ENCODE measurements at places on chromosomes 3 and 15.

DNA sequence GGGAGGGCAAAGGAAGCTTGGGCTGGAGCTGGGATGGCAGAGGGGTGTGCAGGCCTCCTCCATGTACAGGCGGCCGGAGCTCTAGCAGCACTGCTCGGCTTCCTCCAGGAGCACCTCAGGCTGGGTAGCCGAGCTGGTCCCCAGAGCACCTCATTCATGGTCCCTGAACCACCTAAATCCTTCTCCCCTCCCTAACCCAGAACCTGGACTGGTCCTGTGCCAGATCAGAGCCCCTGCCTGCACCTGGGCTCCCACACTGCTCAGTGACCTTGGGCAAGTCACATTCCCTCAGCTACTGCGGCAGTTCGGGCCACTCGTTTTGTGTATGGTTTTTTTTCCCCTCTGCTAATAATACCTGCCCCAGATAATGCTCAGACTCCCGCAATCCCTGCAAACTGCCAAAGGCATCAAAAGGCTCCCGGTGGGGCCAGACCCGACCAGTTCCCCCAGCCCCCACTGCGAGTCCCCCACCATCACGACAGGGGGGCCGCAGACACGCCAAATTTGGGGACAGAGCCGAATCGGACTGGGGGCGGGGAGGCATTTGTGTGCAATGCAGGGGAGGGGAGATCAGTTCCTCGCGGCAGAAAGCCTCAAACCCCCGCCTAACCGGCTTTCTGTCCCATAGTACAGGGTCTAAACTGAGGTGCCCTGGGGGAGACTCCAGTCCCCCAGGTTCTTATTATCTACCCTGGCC, 1.3 kb downstream of the SEMA7A start:
- DNase-seq = no peak

GRCh38 chr3:100113723-100114412, 433 bp downstream of the FILIP1L start:
- no peak for DNase-seq

GRCh38 chr3:32414522-32415202, 23.0 kb downstream of the CMTM7 start:
- DNase-seq = no peak

GRCh38 chr3:108757404-108757982, at the start of gene RETNLB:
Gene RETNLB, minus strand, starts transcription at chr3:108757410. Its CDS starts 225 bp downstream, at chr3:108757185.
- peak; percentile 24 for DNase-seq

DNA sequence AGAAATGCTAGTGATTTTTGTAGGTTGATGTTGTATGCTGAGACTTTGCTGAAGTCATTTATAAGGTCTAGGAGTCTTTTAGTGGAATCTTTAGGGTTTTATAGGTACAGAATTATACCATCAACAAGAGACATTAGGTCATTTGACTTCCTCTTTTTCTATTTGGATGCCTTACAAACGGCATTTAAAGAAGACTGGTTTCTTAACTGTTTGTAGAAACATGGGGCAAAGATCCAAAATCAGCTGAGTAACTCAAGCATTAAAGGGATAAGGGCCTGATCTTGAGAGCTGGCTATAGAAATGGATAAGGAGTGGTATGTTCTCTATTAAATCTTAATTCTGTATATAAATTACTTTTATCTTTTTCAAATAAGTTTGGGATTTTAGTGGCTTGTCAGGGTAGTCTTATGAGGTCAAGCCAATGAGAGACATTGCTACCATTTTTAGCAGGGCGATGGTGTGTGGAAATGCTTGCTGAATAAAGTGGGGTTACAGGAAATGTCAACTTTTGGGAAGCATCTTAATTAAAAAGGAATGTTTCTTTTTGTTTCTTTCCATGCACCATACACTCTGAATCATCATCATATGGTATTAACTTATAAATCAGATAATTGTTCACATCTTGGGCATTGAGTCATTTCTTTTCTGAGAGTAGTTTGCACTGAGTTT, 197.7 kb upstream of the GBE1 start:
- no peak for DNase-seq

- DNase-seq = no peak
Measured at GRCh38 chr3:84877092-84877491, 81.7 kb upstream of the CADM2 start.

DNA sequence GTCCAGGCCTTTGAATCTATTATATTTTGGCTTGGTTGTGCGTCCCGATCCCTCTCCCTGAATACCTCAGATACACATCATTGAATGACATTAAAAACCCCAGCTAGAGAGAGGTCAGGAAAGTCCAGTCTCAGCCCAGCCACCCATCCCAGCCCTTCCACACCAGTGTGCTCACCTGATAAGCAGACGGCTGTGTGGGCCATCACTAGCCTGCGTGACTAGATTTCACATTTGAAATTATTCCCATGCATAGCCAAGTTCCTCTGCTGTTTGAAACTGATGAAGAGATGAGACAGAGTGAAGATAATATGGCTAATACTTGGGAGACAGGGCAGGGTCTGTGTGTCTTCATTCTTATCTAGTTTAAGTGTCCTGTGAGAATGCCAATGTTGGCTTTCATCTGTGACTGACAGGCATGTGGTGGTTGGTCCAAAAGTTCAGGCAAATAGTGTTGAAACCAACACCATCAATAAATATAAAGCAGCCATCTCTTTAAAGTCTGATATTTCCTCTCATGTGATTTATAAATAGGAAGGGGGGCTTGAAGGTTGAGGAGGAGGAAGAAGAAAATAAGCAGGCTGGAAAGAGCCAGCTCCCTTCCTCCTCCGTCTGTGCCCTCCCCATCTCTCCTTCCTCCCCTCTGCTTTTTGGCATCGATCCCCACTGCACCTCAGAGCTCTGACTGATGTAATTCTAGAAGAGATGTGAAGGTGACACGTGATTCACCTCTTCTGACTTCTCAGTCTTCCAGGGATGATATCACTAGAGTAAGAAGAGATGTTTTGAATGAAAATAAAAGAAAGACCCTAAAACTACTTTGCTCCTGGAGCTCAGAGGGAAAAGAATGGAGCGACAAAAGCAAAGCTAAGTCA, 5.1 kb downstream of the FAM43A start:
- no peak for DNase-seq

GRCh38 chr15:77034695-77035489, 36.0 kb downstream of the TSPAN3 start:
- peak; percentile 68 for DNase-seq

DNA sequence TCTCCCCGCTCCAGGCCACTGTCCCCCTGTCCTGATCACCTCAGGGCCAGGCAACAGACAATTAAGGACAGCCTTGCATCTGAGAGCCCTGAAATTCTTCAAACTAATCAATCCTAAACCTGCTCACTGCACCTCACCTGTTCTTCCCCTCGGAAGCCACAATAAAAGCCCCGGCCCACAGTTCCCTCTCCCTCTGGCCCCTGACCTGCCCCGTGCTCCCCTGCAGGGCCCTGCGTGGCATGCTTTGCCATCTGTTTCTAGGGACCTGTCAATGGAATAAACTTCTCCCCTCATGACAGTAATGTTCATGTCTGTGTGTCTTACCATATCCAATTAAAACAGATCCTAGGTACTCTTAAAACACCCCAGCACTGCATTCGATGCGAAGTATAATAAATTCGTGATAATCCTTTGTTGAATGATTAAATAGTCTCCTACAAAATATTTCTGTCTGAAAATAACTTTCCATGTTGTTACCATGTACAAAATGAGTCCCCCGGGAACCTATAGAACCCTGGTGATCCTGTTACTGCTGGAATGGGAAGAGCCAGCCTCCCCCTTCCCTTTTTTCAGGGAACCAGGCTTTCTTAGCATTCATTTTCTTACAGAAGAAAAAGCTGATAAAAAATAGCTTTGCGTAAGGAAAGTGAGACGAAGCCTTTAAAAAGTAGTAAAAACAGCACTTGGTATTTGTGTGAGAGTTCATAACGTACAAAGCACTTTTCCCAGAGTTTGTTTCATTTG, 59.0 kb downstream of the ABTB1 start:
- no peak for DNase-seq

DNA sequence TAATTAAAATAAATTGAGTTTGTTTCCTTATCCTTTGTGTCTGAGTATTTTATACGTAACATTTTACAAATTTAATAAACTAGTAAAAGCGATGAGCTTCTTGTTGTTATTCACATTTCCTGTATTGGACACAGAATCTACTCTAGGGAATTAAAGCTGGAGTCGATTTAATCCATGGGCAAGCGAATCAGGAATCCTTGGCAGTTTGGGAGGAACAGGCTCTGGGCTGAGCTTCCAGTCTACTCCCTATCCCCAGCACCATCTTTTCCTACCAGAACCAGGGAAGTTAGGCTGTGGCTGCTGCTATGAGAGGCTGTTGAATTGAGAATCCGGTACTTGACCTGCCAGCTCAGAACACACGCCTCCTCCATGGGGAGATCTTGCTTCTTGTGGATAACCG, 437.3 kb upstream of the TPM1 start:
- DNase-seq = no peak

DNA sequence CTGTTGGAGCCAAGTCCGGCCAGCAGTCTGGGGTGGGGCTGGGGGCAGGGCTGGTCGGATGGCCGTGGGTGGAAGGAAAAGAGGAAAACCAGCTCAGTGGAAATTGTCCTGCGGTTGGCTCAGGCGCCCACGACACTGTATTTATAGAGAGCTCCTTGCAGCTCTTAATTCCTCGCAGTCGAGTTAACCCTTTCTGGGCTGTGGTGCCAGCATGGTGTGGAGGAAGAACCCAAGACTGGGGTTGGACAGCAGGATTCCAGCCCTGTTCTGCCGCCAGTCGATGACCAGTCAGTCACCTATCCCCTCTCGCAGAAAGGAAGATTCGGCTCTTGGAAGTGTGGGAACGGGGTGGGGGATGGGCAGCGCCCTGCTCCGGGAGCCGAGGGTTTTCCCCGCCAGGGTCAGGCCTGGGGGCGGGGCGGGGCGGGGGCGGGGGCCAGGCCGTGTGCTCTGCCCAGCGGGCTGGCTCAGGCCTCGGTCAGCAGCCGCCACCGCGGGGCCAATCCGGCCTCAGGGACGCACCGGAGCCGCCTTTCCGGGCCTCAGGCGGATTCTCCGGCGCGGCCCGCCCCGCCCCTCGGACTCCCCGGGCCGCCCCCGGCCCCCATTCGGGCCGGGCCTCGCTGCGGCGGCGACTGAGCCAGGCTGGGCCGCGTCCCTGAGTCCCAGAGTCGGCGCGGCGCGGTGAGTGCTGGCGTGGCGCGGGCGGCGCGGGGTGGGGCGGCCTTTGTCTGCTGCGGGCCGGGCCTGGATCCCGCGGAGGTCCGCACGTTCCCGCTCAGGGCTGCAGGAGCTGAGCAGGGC, at the start of gene CD276:
CD276 (plus strand) TSS at position 607 of the 804 bp plus-strand sequence. CDS start 15,257 bp downstream, outside the sequence.
- DNase-seq = peak; percentile 76

DNA sequence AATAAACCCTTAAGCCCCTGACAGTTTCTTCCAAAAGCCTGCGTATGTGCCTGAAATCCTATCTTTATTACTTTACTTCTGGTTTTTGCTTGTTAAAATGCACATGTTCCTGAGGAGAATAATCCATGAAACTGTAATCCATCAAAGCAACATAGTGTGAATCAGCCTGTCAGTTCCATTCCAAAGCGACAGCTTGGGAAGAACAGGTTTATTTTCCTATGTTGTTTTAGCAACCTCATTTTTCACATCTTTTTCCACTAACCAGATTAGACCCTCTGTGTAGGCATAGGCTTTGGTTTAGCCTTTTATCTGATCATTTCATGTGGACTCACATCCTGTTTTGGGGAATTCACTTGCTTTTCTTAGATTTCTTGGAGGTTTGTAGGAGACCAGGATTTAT, 988.0 kb downstream of the SQOR start:
- DNase-seq = no peak

DNA sequence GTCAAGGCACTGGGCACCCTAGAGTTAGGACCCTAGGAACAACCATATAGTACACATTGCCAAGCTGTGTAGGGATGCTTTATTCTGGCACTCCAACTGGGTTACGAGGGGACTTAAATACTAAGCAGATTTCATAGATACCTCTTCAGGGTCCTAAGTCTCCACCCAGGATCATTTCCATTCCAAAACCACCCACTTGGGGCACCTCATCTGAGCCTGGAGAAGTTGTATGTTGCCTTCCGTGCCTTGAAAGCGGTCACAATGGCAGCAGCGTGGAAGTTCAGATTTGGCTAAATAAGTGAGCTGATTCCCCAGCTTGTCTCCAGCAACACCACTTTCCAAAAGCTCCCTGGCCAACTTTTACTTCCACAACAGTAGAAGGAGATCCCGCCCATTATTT, 4.6 kb downstream of the TMEM202 start:
- DNase-seq = no peak

DNA sequence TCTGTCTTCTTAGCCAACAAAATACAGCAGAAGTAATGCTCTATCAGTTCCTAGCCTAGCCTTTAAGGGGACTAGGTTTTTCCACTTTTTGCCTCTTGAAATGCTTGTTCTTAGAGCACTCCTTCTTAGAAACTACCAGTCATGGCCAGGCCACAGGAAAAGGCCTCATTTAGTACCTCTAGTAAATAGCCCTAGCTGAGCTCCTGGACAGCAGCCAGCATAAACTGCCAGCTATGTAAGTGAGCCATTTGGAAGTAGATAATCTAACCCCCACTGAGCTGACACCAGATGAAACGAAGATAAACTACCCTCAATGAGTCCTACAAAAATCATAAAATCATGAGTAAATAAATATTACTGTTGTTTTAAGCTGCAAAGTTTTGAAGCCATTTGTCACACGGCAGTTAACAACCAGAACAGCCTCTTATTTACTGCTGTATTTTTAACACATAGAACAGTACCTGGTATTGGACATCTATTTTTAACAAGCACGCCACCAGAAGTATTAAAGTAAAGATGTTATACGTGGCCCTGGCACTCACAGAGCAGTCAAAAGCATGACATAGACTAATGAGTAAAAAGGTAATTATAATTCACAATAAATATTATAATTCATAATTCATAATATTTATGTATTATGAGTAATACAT, 12.0 kb downstream of the TBC1D5 start:
- peak; percentile 59 for DNase-seq

- DNase-seq = peak; percentile 59
Measured at GRCh38 chr3:168040607-168041208, 55.0 kb downstream of the GOLIM4 start.

GRCh38 chr3:31452495-31453106, 80.1 kb upstream of the STT3B start:
- no peak for DNase-seq

- no peak for DNase-seq
Measured at GRCh38 chr3:107855710-107856109, 235.1 kb downstream of the CD47 start.

DNA sequence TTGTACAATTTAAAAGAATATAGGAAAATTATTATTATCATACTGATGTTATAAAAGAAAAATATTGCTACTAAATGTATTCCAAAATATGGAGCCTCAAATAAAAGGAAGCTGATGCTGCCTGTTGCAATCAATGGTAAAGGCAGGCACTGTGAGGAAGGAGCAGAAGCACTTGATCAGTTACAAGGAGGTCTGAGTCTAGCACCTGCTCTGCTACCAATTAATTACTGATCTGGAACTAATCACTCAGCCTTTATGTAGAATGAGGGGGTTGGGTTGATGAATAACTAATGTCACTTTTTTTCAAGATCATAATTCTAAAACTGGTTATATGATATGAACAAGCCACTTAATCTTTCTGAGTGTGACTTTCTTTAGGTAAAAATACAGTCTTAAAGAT, 5.5 kb downstream of the ADGRG7 start:
- no peak for DNase-seq

DNA sequence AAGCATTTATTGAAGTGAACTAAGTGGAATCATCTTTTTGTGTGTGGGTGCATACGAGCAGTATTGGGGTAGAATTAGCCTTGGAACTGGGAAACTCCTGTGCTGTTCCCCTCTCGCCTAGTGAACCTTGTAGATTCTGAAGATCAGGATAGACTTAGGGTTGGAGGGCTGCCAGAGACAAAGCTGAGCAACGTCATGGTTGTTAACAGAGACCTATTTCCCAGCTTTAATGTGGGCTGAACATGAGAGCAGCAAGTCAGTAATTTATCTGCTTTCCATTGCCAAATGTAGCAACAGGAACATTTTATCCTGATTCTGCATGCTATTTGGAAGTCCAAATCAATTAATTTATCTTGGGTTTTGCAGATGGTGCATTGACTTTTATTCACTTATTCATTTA, 246.6 kb downstream of the IL20RB start:
- peak; percentile 95 for DNase-seq
